ENCODE measurements at places on chromosomes 5 and 9.

DNA sequence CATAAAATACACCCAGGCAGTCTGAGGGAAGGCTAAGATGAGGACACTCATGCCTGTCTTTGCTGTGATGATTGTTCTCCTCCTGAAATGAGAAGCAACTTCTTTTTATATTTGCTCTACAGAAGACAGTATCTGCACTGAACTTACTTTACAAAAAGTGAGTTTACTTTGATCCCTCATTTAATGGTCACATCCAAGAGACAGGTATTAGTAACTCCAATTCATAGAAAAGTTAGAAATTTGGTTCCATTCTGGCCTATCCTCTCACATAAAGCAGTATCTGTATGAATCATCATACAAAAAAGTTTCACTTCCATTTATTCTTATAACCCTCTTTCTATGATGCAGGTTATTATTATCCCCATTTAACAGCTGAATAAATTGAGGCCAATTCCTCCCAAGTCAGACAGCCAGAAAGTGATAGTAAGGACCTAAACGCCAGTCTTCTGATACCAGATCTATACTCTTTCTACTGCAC lies 15.2 kb downstream of the TSTD2 start:
- DNase-seq: no peak

DNA sequence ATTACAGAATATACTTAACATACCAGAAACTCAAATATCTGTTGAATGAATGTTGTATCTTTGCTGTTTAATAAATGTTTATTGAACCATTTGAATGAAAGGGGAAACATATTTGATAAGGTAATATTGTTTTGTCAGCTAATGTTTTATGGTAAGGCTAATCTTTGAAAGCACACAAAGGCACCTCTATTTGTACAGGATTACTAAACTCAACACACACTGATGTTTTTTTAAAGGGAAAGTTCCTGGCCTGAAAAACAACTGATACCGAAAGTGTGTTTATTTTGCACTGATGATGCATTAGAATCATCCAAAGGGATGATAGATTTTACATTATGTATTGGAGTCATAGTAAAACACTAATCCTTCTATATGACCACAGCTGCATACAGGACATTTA lies 82.5 kb downstream of the ADCY2 start:
- DNase-seq: no peak

DNA sequence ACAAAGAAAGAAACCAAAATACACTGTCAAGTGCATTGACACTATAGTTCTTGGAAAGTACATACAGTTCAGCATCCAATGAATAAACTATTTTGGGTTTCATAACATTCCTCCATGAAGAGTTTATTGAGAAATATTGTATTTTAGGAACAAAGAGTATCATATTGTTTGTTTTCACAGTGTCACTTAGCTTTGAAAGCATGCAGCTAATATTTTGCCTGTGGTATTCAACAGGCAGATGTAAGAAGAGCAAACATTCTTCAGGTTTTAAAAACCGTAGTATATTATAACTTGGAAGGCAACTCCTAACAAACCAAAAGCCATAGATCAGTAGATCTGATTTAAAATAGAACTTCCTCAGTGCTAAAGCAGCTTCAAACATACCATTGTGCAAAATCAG lies 4.5 kb downstream of the PRELID2 start:
- no peak for DNase-seq

GRCh38 chr9:93143830-93144530 lies 9.9 kb upstream of the NINJ1 start:
- DNase-seq: peak; percentile 27

- DNase-seq: no peak
Observed at GRCh38 chr5:146032911-146033310, 72.5 kb downstream of the PLAC8L1 start.

DNA sequence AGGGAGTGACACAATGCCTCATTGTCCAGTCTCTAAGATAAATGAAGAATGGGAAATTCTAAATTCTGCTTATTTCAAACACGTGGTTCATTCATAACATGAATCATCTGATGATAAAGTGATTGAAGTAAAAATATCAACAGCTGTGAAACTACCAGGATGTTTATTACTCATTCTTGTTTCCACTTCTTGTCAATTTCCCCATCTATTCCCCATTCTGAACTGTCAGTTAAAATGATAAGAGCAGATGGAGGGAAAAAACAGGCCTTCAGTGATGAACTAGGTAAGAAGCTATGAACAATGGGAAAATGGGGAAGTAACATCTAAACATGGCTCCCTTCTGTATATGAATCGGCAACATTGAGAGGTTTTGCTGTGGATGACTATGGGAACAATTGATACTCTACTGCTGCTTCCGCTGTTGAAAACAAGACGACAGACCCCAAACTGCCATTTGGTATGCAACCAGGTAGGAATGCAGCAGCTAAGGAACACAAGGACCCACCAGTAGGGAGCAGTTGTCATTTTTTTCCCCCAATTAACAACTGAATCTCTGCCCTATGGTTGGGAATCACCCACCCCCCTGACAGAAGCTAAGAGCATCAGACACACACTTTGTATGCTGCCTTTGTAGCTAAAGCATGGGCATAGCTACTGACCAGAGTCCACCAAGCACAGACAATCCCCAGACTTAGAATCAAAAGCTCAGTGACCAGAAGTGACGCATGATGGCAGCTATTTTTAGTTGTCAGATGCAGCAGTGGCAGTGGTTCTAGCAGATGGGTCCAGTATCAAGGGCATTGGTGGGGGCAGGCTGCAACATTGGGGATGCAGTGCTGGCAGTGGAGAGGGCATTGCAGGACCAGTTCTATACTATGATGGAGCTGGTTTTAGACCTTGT lies 52.9 kb upstream of the ZNF366 start:
- DNase-seq: no peak

DNA sequence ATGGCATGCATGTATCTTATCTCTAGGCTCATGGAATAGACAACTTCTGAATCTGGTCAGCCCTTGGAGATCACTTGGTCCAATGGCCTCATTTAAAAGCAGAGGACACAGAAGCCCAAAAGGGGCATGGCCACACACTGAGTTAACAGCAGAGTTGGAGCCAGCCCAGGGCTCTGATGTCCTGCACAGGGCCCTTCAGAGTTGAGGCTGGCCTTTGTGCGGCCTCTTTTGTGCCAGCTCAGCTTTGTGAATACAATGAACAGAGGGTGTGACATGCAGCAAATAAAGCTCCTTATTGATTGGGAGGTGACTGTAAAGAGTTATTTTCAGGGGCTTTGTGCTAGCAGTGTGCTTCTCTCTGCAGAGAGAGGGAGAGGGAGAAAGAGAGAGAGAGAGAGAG lies 150.1 kb upstream of the STK32A start:
- no peak for DNase-seq

DNA sequence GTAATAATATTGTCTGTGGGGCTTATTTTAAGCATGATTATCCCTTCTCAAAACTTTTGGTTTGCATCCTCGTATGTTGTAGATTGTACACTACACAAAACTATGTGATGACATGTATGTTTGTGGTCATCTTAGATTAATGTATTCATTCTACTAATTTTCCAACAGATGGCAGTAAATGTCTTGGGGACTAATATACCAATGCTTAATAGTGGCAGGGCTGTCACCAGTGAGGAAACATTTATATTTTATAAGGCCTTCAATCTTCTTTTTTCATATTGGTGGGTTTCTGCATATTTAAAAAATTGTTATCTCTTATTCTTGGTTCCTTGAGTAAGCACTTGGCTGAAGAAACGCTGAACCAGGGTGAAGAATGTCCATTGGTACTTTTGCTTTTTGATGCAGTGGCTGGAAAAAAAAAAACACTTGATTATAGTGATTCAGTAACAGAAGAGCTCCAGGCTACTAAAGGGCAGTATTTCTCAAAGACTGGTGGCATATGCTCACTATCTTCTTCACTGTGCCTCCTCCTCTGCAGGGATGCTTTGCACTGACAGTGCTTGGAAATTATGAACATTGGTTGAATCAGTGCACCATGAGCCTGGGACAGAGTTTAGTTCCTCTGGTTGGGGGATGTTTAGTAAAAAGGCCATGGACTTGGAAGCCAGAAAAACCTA lies 530.3 kb downstream of the RASEF start:
- DNase-seq: no peak

- DNase-seq: no peak
Observed at GRCh38 chr9:112084334-112084733, 90.8 kb downstream of the SUSD1 start.

GRCh38 chr5:107958432-107958831 lies 287.7 kb upstream of the EFNA5 start:
- no peak for DNase-seq

DNA sequence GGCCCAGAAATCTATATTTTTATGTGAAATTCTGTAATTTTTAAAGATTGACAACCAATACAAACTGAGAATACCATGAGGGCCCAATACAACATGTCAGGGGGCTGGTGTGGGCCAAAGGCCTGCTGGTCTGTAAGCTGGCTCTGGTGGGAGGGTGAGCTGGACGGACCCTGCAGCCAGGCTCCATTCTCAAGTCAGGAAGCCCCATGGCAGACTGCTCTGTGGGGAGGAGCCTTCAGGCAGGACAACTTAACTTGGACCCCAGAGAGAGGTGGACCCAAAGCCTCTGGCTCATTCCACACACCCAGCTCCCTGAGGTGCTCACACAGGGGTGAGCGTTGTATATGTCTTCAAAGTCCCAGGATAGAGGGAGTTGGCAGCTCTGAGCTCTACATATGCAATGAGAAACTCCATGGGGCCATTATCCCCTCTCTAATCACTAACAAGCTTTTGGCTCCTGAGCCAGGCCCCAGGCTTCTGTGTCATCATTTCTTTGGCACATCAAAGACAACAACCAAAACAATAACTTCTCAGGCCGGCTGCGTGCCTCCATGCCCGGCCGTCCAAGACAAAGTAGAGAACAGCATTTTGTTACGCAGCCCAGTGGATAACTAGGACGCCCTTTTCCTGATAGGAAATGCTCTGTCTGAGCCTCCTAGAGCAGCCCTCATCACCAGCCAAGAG lies 6.4 kb downstream of the SEPTIN8 start:
- no peak for DNase-seq

GRCh38 chr5:40307920-40308319 lies 371.8 kb upstream of the PTGER4 start:
- DNase-seq: no peak

- DNase-seq: no peak
Observed at GRCh38 chr5:130017173-130017572, 112.9 kb downstream of the CHSY3 start.

DNA sequence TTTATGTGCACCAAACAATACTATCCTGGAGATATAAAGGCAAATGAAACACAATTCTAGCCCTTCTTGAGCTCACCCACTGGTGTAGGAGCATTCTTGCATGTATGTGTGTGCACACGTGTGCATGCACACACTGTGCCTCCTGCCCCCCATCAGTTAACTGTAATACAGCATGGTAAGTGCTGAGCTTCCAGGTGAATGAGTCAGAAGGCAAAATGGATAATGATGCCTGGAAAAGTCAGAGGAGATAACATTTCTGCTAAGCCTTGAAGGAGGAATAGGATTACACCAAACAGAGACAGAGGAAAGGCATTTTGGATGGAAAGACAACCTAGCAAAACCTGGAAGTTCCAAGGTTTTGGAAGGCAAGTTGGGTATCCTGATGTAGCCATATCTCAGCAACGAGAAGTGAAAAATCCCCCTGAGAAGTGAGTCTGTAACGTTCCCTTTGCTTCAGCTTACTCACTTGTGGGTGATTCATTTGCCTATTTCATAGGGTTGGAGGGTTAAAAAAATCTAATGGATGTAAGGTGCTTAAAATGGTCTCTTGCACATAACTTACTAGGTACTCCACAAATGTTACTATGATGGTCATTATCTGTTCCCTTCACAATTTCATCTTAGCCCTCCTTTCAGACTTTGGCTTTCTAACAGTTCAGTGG lies 101.4 kb upstream of the STC2 start:
- no peak for DNase-seq

DNA sequence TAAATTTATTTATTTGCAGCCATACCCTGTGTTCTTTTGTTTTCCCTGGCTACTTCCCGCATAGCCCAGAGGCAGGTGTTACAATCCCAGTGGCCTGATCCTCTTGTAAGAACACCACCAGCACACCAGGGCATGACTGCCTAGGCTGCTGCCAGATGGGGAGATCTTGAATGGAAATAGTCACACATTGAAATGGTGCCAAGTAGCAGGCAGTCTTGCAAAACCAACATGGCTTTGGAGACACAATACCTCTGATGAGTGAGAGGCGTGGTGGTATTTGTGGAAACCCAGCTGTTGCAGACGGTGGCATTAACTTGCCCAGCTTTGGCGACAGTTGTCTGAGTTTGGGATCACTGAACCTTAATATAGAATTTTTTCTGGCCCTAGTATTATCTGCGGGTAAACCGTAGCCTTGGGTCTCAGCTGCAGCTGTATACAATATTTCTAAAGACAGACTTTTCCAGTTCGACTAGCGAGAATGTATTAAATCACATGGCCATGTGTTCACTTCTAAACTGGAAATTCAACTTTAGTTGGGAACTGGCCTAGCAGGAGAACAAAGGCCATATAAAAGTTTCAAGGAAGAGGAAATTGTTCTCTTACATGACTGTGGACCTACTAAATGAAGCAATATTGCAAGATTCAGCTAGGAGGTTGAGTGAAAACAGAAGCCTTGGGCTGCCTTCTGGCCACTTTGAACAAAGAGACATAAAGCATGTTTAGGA lies 277.0 kb downstream of the SMARCA2 start:
- DNase-seq: no peak

- no peak for DNase-seq
Observed at GRCh38 chr9:31168161-31168560, 1216.3 kb upstream of the ACO1 start.

GRCh38 chr9:113614843-113615648 lies 151.5 kb downstream of the RGS3 start:
- DNase-seq: no peak

- DNase-seq: no peak
Observed at GRCh38 chr9:109319626-109320241, 1.1 kb downstream of the EPB41L4B start.

DNA sequence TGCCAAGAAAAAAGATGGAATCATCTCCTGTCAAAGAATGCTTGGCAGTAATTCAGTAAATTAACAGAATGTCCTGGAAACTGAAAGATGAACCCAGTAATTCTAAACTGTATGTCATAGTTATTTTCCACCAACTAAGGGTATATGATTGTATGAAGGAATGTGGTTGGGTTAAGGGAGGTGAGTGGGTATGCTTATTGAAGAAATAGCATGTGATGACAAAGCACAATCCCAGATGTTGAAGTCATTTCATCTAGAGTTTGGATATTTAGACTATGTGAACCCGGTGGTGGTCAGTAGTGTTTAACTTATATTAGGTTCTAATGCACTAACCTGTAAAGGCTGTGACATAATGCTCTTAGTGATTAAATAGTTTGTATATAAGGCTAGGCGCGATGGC lies 87.3 kb downstream of the CDKN2A start:
- no peak for DNase-seq
